ENCODE measurements at places on chromosomes 2 and 18. TPM values are rescaled to one million over a fixed set of nuclear protein-coding genes. Genes with fewer than 3 reads are reported as not detected.

Gene PLA2R1
- 0.09 TPM for total RNA-seq

Gene CYBRD1
- total RNA-seq, result 11.8 TPM

Gene TGFBRAP1
- total RNA-seq, result 19.6 TPM

Gene C2orf15
- total RNA-seq, result 0.23 TPM

Gene COL6A3
- total RNA-seq, result 4.5 TPM

Gene SPDYA
- total RNA-seq, result 1.1 TPM

Gene DSC2
- 10.2 TPM for total RNA-seq

Gene EPHA4
- total RNA-seq, result 108 TPM

Gene CFC1
- total RNA-seq, result not detected

Gene NDC80
- 52.1 TPM for total RNA-seq

Gene KLHL29
- 7.3 TPM for total RNA-seq

- H3K27me3 ChIP-seq, result no peaks in the 10 kb centered on the region
- peak; percentile 58 for DNase-seq
- peak overlapping the region; percentile 94 for H3K27ac ChIP-seq
- H3K36me3 ChIP-seq, result no peaks in the 10 kb centered on the region
- peak overlapping the region; percentile 68 for H3K4me3 ChIP-seq
These were observed 125.5 kb upstream of the ZNF516 start for GRCh38 chr18:76620321-76621170.

DNA sequence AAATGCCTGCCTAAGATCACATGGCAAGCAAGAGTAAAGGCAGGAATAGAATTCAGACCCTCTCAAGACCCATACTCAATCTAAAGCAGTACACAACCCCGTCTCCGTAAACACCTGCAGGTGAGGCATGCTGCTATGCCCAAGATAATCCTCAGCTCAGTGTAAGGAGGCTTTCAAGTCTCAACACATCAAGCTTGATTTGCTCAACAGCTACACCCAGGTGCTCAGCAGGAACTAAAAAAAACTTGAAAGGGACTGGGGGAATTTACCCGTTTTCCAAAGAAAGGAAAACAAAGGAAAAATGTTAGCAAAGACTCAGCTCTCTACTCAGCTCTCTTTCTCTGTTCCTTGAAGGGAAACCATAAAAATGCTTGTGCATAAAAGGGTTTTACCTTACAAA is 301.8 kb downstream of the C1D start:
- no peak for DNase-seq
- H3K4me3 ChIP-seq, result no peak overlapping the region
- peaks cover 17% of the 10 kb centered on the region for H3K27me3 ChIP-seq
- no peaks in the 10 kb centered on the region for H3K36me3 ChIP-seq

DNA sequence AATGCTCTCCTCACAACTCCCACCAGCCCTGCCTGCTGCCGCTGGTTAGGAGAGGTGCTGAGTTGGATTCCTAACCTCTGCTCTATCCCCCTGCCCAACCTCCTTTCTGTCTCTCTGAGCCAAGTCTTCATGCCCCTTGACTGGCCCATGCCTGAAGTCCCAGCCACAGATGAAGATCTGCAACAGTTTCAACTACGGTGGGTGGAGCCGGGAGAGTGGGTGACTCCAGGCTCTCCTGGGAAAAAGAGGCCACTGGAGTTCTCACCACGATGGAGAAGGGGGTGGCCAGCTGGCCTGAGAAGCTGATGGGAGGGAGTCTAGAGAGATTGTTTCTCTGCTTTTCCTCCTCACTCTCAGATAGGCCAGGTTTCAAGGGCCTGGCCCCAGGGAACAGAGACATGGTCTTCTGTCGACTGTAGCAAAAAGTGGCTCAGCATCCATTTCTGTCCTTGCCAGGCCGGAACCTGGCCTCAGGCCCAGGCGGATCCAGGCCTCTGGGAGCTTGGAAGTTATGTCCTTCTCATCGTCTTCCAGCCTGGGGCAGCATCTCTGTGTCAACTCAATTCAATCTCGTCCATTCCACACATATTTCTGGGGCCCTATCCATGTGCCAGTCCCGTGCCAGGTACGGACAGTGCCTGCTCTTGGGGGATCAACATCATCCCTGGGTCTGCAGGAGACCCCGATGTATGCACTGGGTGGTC is 75.3 kb downstream of the INHBB start:
- no peaks in the 10 kb centered on the region for H3K36me3 ChIP-seq
- H3K4me3 ChIP-seq, result no peak overlapping the region
- H3K27me3 ChIP-seq, result peaks cover 47% of the 10 kb centered on the region
- DNase-seq, result no peak
- H3K4me1 ChIP-seq, result peaks cover 6% of the 10 kb centered on the region
- H3K27ac ChIP-seq, result no peak overlapping the region

- no peaks in the 10 kb centered on the region for H3K4me1 ChIP-seq
- peaks cover 23% of the 10 kb centered on the region for H3K27me3 ChIP-seq
- H3K27ac ChIP-seq, result no peak overlapping the region
- H3K4me3 ChIP-seq, result no peak overlapping the region
These were observed 11.8 kb downstream of the DSC3 start for GRCh38 chr18:31030574-31031278.

GRCh38 chr2:74246496-74247195 is 48.2 kb downstream of the MTHFD2 start:
- no peaks in the 10 kb centered on the region for H3K36me3 ChIP-seq
- H3K27me3 ChIP-seq, result no peaks in the 10 kb centered on the region
- no peaks in the 10 kb centered on the region for H3K4me1 ChIP-seq
- no peak overlapping the region for H3K4me3 ChIP-seq
- H3K27ac ChIP-seq, result no peak overlapping the region

- H3K27me3 ChIP-seq, result no peaks in the 10 kb centered on the region
- DNase-seq, result no peak
- no peak overlapping the region for H3K27ac ChIP-seq
- no peaks in the 10 kb centered on the region for H3K36me3 ChIP-seq
These were observed 13.4 kb upstream of the GLS start for GRCh38 chr2:190867212-190867611.

DNA sequence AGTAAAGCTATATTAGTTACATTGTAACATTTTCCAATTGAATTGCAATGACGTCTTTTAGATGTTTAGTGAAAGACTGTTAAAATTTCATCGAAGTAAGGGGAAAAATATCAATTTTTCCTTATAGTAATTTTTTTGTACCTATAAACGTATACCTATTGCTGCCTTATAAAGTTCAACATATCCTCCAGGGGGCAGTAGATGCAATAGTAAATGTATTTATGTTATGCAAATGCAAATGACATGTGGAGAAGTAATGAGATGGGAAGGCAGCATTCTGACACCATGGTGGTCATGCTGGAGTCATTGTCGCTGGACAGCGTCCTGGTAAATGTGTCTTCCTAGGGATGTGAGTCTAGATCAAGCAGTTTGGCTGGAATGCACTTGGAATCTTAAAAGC is 38.7 kb downstream of the MSTN start:
- no peaks in the 10 kb centered on the region for H3K4me1 ChIP-seq
- no peak for DNase-seq
- H3K36me3 ChIP-seq, result no peaks in the 10 kb centered on the region
- no peak overlapping the region for H3K27ac ChIP-seq

DNA sequence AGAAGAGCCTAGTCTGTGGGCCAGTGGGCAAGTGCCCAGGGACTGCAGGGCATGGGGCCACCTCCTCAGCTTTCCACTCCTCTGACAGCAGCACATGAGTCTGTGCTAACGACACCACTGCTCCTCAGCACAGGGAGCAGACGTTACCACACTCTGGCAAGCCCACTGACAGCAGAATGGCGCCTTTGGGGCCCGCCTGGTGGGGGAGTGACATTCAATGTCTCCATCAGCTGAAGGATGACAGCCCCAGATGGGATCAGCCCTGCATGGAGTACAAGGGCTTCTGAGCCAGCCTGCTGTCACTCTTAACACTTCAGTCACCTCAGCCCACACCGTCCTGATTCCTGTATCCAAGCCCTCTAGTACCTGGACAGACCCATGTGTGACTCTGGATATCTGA is 149.4 kb upstream of the SMAD2 start:
- no peaks in the 10 kb centered on the region for H3K36me3 ChIP-seq
- H3K4me3 ChIP-seq, result no peak overlapping the region
- peaks cover 6% of the 10 kb centered on the region for H3K4me1 ChIP-seq
- H3K27ac ChIP-seq, result no peak overlapping the region
- H3K27me3 ChIP-seq, result no peaks in the 10 kb centered on the region
- DNase-seq, result no peak

- H3K4me3 ChIP-seq, result no peak overlapping the region
- no peak for DNase-seq
- peaks cover 49% of the 10 kb centered on the region for H3K4me1 ChIP-seq
- peaks cover 2% of the 10 kb centered on the region for H3K36me3 ChIP-seq
- H3K27ac ChIP-seq, result peak overlapping the region; percentile 63
- H3K27me3 ChIP-seq, result no peaks in the 10 kb centered on the region
These were observed 83.8 kb upstream of the TMEM17 start for GRCh38 chr2:62589691-62590356.

DNA sequence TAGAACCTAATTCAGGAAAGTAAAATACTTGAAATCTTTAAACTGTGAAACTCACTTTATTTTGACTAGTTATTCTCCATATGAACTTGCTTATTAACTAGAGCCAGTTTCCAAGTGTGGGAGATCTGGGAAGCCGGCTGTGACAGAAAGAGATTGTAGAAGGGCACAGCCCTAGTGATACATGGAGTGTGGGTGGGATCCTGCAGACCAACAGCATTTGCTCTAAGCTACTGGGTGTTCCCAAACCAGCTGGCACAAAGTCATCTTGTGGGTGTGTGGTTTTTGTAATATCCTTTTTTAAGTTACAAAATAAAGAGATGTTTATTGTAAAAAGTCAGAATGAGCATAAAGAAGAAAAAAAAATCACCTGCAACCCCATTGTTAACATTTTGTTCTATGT is 3.4 kb downstream of the DUSP19 start:
- no peak overlapping the region for H3K4me3 ChIP-seq
- no peak overlapping the region for H3K27ac ChIP-seq
- peaks cover 8% of the 10 kb centered on the region for H3K4me1 ChIP-seq
- no peak for DNase-seq
- no peaks in the 10 kb centered on the region for H3K36me3 ChIP-seq

- H3K27me3 ChIP-seq, result no peaks in the 10 kb centered on the region
- H3K36me3 ChIP-seq, result no peaks in the 10 kb centered on the region
- peaks cover 8% of the 10 kb centered on the region for H3K4me1 ChIP-seq
- no peak overlapping the region for H3K4me3 ChIP-seq
- H3K27ac ChIP-seq, result no peak overlapping the region
These were observed 201.7 kb downstream of the NRP2 start for GRCh38 chr2:205883965-205884364.

DNA sequence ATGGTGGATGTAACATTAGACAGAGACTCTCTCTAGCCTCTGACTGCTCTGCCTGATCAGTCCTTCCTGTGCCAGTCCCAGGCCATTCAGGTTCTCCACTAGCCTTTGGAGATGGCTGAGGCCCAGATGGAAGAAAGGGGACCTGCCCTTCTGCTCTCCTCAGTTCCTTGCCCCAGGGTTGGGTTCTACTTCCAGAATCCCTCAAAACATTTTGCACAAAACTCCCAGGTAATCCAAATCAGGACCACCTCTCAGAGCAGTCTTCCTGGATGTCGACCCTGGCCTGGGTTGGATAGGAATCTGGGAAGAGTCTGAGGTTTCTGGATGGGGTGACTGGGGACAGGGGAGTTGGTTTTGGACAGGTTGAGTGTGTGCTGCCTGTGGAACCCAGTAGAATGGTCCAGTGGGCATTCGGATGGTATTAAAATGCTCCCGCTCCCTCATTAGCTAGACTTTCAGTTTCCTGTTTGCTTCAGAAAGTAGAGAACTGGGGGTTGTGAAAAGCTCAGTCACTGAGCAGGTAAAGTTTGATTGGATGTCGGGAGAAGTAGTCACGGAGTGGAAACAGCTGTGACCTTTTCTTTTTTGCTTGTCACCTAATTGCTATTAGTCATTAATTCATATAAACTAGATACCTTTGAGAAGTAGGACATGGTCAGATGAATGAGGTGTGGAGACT is 37.9 kb downstream of the DPYSL5 start:
- no peaks in the 10 kb centered on the region for H3K27me3 ChIP-seq
- no peak overlapping the region for H3K4me3 ChIP-seq
- peaks cover 3% of the 10 kb centered on the region for H3K36me3 ChIP-seq
- H3K27ac ChIP-seq, result no peak overlapping the region

- DNase-seq, result no peak
- no peaks in the 10 kb centered on the region for H3K4me1 ChIP-seq
- no peaks in the 10 kb centered on the region for H3K36me3 ChIP-seq
- H3K27ac ChIP-seq, result no peak overlapping the region
- no peak overlapping the region for H3K4me3 ChIP-seq
These were observed 81.2 kb upstream of the CYRIA start for GRCh38 chr2:16746833-16747232.

DNA sequence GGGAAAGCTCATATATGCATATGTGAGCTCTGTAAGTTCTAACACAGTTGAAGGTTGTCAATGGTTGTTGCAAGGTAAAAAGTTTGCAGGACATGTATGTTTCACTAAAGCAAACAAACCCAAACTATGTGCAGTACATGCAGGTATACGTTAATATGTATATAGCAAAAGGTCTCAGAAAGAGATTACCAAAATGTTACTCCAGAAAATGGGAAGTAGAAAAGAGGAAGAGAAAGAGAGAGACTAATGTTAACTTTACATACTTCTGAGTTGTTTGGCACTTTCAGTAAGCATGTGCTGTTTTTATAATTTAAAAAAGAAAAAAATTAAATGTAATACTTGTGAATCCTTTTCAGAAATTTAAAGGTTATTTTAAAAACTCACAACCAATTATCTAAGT is 32.8 kb upstream of the PEX13 start:
- H3K4me1 ChIP-seq, result no peaks in the 10 kb centered on the region
- no peaks in the 10 kb centered on the region for H3K36me3 ChIP-seq
- no peak overlapping the region for H3K27ac ChIP-seq
- H3K4me3 ChIP-seq, result no peak overlapping the region
- no peaks in the 10 kb centered on the region for H3K27me3 ChIP-seq
- DNase-seq, result no peak

DNA sequence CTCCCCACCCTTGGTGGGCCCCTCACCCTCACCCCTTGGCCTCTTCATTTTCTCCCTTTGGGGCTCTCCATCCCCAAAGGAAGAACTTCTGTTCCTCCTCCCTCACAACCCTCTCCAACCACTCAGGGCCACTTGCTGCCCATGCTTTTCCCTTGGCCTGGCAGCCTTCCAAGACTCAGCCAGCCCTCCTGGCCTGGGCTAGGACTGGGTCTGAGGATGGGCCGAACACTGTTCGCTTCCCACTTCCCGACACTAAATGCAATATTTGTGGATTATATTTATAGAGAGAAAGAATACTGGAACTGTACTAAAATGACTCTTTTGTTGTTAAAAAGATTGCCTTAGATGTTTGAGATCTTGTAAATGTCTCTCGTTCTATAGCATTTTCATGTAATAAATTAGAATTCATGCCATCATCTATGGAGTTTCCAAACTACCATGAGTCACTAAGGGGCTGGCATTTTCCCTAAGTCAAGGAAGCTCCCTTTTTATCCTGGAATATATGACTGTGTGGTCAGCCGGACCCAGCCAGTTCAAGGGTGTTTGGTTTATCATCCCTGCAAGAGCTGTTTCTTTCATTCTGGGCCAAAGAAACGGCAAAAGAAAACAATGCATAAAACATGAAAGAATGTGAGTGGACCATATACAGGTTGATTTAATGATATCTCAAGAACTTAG is 3.8 kb downstream of the CXCR2 start:
- H3K4me1 ChIP-seq, result peaks cover 5% of the 10 kb centered on the region
- DNase-seq, result no peak
- H3K27me3 ChIP-seq, result peaks cover 8% of the 10 kb centered on the region
- H3K36me3 ChIP-seq, result no peaks in the 10 kb centered on the region
- no peak overlapping the region for H3K4me3 ChIP-seq
- H3K27ac ChIP-seq, result no peak overlapping the region

Measured in neural crest cell (in vitro differentiated cells).